ENCODE measurements at places on chromosomes 5 and 9. TPM values are rescaled to one million over a fixed set of nuclear protein-coding genes. Genes with fewer than 3 reads are reported as not detected.

Gene RRAGA
- total RNA-seq = 66.2 TPM

Gene ZNF879
- total RNA-seq = 2.7 TPM

Gene TMC1
- total RNA-seq = 0.42 TPM

Gene FBN2
- total RNA-seq = 1.9 TPM

Gene C5orf58
- total RNA-seq = not detected

Gene OLFML2A
- total RNA-seq = 2.9 TPM

Gene SCGB3A2
- not detected for total RNA-seq

Gene PCDHA11
- total RNA-seq = not detected

Gene SH2D3C
- total RNA-seq = 3.5 TPM

Gene CDHR2
- 60.2 TPM for total RNA-seq
